Activated gamma-delta T cell (primary cell): ENCODE measurements at places on chromosomes 5 and 9.

GRCh38 chr9:93136011-93136440 is 2.0 kb upstream of the NINJ1 start:
- DNase-seq = no peak

GRCh38 chr9:93557366-93558137 is 18.8 kb upstream of the PHF2 start:
- no peak for DNase-seq

GRCh38 chr5:75057561-75057960 is 5.2 kb upstream of the GCNT4 start:
- DNase-seq = no peak

DNA sequence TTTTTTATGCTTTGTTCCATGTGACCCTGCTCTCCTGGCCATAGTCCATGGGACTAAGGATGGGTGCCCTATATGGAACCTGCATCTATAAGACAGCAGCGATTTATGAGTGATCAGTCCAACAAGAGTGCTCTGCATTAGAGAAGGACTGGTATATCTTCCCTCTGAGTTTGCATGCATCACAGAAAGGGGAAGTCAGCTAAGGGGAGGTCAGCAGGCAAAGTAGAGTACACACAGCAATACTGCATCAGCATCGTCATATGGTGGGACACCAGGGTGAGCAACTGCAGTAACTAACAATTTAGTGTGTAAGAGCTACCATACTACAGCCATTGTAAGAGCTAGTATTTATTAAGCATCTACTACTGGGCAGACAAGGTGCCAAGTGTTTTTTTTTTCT is 311.3 kb downstream of the NDUFS4 start:
- no peak for DNase-seq

DNA sequence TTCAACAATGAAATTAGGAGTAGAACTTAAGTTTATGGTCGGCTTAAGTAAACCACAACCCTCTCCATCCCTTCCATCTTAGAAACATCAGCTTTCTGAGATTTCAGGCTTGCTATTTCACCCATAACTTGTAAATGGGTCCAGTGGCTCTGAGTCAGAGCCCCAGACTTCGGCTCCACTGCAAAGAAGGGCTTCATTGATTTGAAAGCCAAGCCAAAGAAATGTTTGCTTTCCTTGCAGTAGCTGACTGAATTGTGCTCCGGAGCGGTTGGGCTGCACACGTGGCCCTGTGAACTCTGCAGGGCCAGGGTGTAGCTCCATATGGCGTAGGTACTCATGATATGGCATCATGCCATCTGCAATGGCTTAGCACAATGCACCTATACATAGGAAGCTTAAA is 57.0 kb downstream of the NREP start:
- no peak for DNase-seq
